NCI-H2107 (cell line): ENCODE measurements at places on chromosomes 7 and 10.

DNA sequence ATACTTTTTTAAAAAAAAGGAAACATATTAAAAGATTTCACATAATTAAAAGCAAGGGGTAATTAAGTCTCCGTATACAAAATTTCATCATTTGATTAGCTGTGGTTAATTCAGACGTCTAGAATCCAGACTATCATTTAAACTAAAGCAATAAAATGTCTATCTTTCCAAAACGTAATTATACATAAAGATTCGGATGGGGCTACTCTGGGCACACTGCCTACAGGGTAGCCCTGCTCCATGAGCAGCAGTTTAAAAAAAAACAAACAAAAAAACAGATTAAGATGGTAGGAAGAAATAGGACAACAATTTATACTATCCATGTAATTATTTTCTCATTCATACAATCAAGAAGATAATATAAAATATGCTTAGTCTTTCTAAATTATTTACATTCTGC is 96.0 kb downstream of the NRBF2 start:
- no peak for DNase-seq

DNA sequence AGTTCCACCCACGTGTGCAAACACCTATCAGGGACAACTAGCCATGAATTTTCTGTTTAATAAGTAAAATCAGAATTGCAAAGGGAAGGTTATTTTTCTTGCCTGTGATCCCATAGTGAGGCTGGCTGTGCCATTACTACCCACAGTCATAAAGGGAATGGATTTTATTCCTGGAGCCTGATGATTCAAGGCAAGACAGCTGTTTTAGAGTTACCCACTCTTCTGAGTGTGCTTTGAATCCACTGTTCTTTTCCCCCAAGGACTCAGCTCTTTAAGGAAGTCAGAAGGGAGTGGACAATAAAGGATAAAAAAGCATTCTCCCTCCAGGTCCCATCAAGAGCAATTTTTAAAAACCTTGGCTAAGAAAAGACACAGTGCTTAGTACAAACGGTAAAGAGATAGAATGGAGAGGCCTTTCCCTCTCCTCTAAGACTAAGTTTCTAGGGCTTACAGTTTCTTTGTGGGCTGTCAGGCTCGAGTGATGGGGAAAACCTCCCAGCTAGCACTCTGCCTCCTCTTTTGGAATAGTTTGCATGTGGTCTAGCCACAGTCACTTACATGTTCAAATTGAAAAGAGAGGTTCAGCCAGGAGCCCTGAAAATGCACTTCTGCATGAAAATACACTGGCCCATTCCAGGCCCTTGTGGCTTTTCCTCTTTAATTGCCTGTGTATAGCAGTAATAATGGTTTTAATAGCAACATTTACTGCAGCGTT is 5.1 kb upstream of the LRRC4 start:
- DNase-seq, result no peak

GRCh38 chr7:85525676-85526075 is 338.8 kb upstream of the SEMA3D start:
- no peak for DNase-seq

DNA sequence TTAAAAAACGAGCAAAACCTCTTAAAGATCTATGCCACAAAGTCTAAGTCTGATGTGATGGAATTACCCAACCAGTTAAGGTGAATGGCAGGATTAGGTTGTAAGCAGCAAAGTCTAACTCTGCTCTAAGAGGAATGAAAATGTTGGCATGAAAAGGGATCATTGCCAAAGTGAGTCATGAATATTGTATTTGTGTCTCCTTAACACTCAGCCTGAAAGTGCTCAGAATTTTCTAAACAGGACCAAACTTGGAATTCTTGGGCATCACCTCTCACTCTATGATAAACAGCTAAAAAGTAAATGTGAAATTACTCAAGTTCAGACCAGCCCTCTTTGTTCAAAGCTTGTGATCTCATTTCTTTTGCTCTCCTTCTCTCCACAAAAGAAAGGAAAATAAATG is 27.0 kb downstream of the PPP1R3A start:
- no peak for DNase-seq

DNA sequence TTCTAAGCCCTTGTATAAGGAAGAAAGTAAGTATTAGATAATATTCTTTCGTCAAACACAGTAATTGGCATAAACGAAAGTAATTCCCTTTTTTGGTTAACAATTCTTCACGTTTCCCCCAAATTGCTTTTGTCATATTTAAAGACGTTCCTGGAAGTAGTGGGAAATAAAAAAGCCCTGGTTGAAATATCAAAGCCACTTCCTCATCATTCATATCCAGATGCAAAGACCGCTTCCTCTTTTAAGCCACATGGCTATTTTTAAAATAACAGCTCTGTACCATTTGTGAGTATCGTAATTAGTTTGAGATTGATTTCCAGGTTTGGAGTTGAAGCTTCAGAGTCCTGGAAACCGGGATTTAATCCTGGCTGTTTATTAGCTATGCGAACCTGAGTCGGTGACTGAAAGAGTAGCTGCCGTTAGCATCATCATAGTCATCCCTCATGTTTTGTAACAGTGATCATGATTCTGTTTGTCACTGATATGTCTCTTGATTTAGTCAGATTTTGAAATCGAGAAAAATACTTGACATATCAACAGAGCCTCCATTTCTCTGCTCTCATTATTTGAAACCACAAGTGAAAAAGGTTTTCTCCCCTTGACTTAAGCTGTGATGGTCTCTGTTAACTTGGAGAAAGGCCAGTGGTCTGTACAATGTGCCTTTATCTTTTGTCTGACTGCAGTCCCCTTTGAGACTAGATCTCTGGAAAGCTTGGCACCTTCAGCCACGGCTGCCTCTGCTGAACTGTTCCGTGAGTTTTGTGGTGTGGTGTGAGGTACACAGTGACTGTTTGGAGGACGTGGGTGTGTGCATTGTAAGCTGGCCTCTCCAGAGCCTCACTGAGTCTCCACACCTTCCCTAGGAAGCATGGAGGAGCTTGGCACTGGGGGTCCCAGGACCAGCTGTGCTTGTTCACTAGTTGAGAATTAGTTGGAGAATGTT is 18.1 kb downstream of the OPTN start:
- DNase-seq, result no peak

DNA sequence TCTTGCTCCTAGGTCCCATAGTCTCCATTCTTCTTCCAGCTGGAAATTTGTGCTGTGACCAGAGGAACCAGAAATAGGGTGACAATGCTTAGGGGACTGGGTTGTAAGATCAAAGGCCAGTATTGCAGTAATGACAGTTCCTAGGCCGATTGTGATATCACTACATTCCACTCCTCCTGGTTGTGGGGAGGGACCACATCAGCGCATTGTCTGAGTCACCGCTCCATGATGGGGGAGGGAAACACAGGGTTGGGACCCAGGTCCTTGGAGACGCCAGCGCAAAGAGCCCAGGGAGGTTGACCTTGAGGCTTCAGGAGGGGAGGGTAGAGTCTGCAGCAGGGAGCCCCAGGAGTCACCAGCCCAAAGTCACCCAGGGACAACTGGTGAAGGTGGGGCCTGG is 20.8 kb upstream of the GGCT start:
- no peak for DNase-seq

DNA sequence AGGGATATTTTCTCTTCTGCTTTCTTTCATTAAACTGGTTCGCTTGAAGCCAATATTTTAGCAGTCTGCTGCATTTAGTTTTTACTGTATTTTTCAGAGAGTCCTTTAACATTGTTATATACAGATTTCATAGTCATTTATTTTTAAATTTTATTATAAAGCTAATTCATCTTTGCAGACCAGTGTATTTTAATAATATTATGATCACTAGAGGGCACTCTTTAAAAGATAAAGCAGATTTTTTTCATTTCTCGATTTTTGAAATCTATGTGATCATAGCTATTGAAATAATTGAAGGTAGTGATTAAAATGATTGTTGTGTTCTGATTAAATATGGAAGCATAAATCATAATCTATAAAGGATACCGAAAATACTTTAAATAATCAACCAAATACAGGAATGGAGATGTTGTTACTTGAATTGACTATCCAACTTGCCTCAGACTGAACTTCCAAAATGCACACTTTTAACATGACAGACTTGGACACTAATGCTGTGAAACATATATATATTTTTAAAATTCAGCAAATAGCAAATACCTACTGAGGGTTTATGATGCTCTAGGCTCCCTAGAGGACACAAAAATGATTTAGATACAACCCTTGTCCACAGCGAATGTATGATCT is 35.2 kb downstream of the ST7 start:
- no peak for DNase-seq

DNA sequence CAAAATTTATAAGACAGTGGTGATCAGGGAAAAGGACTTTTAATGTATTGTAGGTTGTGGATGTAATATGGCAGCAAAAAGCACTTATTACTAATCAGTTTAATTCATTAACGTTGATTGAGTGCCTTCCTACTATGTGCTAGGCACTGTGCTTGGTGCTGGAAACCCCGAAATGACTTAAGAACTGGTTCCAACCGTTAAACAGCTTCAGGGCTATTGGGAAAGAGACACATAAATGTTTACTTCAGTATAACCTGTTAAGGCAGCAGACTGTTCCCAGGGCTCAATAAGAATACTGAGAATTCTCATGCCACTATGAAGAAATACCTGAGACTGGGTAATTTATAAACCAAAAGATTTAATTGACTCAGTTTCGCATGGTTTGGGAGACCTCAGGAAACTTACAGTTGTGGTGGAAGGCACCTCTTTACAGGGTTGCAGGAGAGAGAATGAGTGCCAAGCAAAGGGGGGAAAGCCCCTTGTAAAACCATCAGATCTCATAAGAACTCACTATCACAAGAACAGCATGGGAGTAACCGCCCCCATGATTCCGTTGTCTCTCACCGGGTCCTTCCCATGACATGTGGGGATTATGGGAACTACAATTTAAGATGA is 1.1 kb upstream of the SLC25A13 start:
- no peak for DNase-seq

DNA sequence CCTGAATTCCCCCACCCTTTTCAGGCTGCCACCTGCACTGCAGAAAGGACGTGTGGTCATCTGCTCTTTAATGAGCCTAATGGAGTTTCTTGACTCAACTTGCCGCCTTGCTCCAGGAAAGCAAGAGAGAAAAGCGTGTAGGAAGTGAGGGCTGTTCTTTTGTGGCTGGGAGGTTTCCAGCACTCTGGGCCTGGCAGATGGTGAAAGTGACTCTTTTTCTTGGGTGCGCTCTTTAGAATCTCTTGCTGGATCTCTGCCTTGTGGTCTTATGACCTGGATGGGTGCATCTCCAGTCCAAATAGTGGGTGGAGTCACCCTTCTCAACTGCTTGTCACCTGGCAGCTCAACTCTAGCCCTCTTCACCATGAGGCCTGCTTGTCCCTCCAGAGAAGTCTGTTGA is 244.0 kb downstream of the SORCS1 start:
- DNase-seq, result no peak

DNA sequence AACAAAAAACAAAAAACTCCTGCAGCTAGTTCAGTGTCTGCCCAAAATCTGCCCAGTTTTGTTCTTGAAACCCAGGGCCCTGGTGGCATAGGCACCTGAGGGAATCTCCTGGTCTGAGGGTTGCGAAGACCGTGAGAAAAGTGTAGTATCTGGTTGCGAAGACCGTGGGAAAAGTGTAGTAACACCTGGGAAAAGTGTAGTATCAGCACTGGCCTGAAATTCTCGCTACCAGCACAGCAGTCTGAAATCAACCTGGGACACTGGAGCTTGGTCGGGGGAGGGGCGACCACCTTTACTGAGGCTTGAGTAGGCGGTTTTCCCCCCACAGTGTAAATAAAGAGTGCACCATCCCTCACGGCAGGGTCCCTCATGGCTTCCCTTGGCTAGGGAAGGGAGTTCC is 82.5 kb upstream of the SP4 start:
- DNase-seq, result no peak

DNA sequence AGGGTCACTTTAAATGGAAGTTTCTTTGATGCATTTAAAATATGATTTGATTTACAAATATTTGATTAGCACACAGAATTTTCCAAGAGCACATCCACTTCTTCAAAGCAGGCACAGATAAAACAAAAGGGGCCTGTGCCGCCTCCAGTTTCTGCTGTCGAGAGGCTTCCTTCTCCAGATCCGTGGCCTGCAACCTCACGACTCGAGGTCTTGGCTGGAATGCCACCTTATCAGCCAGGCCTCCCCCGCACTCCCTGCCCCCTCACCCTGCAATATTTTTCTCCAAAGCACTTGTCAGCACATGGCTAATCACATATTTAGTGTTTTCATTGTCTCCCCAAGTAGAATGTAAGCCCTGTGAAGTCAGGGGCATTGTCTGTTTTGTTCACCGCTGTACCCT is 12.5 kb downstream of the PYROXD2 start:
- DNase-seq, result no peak

DNA sequence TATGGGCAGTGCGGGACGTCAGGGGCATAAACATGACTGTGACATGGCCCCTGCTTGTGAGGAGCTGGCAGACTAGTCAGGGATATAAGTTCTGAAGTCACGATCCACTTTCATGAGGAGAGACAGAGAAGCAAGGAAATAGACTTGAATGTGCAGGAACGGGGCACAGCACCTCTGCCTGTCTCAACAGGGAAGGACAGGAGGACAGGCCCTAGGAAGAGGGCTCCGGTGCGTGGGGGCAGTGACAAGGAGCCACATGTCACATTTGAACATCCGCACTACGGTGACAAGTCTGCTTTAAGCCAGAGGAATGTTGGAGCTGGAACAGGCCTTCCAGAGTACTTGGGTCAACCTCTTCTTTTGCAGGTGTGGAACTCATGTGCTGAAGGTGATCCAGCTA is 19.8 kb upstream of the SAR1A start:
- DNase-seq, result no peak

DNA sequence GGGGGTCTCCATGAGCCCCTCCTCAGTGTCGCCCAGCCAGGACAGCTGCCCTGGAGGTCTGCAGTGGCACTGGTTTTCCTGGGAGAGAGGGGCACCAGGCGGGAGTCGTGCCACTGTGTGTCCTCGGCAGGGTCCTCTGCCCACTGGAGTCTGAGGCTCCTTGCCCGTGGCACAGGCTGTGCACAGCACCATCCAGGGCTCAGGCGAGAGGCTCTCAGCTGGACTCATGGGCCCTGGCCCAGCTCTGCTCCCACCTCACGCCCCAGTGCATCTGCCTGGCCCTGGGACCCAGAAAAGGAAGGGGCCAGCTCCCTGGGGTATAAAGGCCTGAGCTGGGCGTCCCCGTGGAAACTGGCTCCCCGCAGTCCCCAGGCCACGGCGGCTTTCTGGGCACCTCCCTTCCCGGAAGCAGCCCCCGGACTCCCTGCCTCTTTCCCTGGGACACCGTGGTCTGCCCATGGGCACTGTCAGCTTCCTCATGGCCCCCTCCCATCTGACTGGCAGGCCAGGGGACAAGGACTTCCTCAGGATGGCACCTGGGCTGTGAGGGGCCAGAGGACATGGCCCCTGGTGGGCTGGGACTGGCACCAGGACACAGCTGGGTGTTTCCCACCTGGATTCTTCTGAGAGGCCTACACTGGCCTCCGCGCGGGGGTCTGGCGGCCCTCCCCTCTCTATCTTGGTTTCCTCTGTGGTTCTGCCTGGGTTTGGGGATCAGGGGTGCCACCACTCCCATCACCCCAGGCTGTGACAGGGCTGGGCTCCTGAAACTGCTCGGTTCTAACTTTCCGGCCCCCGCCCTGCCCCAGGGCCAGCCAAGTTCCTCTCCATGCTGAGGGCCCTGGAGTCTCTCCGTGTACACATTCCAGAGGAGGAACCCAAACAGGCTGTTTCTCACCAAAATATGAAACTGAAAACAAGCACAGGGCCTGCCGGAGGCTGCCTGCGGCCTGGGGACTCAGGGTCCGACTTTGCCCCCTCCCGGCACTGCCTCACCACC is 5.5 kb downstream of the FOXL3 start:
- no peak for DNase-seq
